Mesendoderm (in vitro differentiated cells): ENCODE measurements at places on chromosomes 16 and 17.

DNA sequence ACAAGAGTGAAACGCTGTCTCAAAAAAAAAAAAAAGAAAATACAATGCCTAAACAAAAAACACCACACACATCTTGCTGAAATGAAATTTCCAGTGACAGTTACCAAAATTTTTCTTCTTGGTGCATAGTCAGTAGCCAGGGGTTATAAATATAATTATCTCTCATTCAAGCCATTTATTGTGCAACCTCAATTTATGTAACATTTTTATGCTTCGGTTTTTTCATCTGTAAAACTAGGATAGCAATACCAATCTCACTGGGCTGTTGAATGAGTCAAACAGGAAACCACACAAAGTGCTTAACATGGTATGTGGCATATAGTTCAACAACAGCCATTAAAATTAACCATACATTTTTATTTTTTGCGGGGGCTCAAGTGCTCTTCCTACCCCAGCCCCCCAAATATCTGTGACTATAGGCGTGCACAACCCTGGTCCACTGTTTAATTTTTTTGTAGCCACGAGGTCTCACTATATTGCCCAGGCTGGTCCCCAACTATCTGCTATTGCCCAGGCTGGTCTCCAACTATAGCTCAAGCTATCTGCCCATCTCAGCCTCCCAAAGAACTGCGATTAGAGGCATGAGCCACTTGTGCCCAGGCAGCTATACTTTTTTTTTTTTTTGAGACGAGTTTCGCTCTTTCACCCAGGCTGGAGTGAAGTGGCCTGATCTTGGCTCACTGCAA, 2.6 kb downstream of the COG4 start:
- no peak for DNase-seq

GRCh38 chr17:71163121-71163812, 957.6 kb upstream of the SOX9 start:
- DNase-seq = no peak

- no peak for DNase-seq
Observed at GRCh38 chr17:40457964-40458791, 14.9 kb downstream of the IGFBP4 start.

DNA sequence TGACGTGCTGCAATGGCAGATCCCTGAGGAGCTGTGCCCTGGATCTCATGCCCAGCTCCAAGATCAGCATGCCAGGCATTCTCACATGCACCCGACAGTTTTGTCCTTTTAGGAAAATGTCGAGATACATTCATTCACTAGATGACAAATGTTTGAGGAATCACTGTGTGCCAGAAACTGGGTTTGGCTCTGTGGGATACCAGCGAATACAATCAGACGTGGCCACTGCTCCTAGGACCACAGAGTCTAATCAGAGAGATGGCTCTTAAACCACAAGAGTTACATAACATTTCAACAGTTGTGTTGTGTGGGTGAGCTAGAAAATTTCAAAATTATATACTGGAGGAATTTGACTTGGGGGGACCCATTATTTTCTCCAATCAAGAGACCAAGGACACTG, 579.7 kb downstream of the CDH13 start:
- DNase-seq = no peak

DNA sequence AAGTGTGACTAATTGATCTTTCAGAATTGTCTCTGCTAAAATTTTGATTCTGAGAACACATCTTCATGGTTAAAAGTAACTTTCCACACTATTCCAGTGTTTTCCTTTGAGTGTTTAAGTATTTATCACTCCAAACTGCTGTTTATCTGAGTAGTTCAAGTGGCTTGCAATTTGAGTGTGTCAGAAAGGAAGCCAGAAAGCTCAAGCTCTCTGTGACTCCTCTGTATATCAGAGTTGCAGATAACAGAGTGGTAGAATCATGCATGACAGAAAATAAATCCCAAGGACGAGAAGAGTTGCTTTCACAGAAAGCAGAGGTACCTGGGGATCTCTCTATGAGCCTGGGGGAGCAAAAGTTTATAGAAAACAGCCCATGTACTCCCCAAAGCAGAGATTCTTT, 130.0 kb downstream of the CYB561 start:
- peak; percentile 10 for DNase-seq

GRCh38 chr17:80614332-80615047, 69.9 kb downstream of the RPTOR start:
- no peak for DNase-seq

DNA sequence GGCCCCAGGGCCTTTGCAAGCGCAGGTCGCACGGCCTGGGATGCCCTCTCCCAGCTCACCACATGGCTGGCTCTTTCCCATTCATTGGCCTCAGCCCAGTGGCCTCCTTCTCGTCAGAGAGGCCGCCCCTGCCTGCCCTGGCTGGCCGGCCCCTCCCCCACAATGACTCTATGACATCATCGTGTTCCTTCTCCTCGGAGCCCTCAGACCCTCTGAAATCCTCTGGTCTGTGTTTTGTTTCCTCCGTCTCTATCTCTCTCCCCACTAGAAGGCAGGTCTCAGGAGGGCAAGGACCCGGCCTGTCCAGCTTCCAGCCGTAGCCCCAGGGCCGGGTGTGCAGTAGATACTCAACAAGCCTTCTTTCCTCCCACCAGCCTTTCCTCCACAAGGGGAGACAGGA, 164.8 kb upstream of the FOXF1 start:
- peak; percentile 49 for DNase-seq

DNA sequence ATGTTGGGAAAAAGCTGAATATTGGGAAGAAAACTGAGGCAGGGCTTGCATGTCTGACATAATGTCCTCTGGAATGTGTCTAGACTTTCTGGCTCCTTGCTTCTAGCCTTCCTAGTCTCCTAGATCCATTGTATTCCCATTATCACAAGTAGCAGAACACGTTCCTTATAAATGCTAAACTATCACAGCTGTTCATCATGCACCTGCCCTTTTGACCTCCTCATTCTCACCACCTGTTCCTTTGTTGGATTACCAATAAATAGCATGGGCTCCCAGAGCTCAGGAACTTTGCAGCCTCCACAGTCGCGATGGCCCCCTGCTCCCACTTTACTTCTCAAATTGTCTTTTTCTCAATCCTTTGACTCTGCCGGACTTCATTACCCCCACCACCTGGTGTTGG, 49.7 kb downstream of the ACSM1 start:
- DNase-seq = no peak

GRCh38 chr17:79948406-79948944, 87.2 kb downstream of the TBC1D16 start:
- DNase-seq = no peak

GRCh38 chr17:43769859-43770258, 8.9 kb downstream of the DUSP3 start:
- no peak for DNase-seq

DNA sequence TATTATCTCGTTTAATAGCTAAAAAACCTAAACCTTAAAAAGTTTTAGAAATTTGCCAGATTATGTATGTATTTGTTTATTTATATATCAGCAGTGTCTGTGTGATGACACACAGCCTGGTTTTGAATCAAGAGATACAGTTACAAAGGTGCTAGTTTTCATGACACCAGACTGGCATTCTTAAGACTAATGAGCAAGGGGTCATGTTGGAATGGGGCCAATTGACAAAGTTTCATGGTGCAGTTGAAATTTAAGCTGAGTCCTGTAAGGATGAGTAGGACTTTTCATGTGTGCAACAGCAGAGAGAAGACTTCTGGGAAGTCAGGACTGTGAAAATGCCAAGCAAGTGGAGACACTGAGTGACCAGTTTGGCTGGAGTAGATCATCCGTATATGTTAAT, 3.2 kb upstream of the KRT10 start:
- DNase-seq = no peak

GRCh38 chr17:66850692-66851091, 15.8 kb downstream of the CACNG5 start:
- no peak for DNase-seq

DNA sequence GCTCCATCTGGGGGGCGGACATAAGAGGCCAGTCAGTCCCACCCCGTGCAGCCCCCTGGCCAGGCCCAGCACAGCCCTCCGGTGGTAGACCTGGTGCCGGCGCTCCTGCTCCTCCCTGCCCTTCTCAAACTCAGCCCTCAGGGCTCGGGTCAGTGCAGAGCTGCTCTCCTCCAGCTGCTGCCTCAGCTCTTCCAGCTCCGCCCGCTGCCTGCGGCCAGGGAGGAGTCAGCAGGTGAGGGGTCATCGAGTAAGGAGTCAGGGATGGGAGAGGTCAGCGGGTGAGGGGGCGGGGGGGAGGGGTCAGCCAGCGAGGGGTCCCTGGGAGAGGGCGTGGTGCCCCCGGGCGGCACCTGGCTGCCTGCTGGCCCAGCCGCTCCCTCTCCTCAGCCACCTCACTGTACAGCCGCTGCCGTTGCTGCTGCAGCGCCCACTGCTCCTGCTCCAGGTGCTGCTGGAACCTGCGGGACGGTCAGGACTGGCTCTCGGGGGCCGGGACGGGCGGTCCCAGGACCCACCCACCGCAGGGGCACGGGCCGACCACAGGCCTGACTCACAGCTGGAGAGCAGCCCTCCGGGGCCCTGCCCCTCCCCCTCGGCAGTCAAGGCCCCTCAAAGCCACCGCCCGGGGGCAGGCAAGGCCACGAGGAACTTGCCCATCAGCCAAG, 26.5 kb upstream of the AATK start:
- DNase-seq = no peak

DNA sequence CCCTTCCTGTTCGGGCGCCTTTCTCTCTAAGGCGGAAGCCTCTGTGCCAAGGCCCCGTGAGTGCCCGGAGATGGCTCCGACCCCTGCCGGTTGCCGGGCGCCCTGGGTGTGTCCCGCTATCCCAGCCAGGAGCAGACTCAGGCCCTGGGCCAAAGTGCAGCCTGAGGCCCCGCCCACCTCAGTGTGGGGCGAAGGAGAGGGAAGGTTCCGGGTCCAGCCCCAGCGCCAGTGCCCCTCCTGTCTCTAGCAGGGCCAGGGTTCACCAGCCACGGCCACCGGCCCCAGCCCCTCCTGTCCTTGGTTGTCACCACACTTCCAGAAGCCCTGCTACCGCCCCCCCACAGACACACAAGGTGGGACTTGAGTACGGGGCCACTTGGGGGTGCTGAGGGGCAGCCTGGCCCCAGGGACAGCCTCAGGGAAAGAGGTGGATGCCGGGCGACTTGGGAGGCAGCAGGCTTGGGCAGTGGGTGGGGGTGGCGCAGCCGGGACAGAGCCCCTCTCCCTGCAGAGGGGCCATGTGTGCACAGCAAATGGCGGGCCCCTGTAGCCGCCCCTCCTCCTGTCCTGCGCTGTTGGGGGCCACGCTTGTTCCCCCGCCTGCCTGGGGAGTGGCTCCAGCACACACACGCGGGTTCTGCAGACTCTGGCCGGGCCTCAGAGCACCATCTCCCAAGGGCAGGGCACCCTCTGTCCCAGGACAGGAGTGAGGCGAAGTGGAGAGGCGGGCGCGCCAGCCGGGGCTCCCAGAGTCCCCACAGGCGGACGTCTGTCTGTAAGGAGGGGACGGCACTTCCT, 6.0 kb downstream of the C1QTNF8 start:
- no peak for DNase-seq

DNA sequence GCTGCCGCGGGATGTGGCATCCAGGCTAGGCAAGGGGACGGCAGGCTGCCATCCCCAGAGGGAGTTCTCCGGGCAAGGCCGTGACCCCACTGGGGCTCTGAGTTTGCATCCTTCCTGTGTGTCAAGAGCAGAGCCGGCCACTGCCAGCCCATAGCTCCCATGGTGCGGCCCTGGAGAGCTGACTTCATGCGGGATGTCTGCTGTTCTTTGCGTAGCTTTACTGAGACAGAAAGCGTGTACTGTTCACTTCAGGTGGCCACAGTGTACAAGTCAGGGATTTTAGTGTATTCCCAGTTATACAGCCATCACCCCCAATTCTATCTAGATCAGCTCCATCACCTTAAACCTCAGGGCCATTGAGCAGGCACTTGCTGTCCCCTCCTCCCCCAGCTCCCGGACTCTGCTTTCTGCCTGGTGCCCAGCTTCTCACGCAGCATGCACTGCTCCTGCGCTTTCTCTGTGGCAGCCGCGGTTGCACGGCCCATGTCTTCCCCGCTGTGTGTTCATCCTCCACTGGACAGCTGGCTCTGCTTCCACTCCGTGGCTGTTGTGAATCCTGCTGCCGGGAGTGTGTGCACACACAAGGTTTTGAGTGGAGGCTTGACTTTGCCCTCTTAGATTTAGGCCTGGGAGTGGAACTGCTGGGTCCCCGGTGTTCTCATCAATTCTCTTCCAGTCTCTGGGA, 71.2 kb downstream of the KLHDC4 start:
- DNase-seq = no peak

GRCh38 chr17:17125136-17126084, 80.7 kb downstream of the PLD6 start:
- no peak for DNase-seq

DNA sequence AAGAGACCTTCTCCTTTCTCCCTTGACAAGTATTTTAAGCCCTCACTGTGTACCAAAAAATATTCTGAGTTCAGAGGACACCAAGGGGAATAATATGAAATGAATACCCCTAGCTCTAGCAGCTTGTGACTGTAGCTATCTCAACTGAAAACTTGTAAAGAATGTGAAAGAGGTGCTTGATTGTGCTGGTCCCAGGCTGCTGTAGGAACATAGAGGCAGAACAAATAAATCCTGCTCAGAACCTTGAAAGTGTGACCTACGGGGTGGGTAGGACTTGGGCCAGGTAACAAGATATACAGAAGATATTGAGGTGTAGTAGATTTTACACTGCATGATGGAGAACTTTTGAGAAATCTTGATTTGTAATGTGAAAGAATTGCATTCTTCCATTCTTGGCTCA, 606.8 kb downstream of the TOX3 start:
- DNase-seq = no peak

DNA sequence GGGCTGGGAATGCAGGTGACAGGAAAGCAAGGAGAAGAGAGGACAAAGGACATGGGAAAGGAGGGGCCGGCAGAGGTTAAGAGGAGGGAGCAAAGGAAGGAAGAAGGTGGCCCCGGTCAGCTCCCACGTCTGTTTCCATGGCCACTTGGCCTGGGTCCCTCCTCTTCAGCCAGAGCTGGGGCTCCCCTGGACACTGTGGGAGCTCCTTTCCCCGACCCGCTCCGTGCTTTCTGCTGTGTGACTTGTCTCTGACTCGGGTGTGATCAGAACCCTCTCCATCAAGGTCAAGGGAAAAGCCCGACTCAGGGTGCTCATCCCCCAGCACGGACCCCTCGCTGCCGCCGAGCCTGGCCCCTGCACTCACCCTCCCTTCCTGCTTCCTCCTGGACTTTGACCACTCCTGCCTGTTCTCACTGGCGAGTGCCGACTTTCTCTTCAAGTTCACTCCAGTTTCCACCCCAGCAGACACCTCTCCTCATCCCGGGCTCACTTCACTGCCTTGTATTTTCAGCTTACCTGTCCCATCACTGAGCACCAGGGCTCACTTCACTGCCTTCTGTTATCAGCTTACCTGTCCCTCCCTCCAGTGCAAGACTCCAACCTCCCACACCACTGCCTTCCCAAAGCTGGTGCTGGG, 61.2 kb downstream of the MEAK7 start:
- no peak for DNase-seq

- DNase-seq = no peak
Observed at GRCh38 chr17:282912-283882, 69.4 kb downstream of the RPH3AL start.

- peak; percentile 19 for DNase-seq
Observed at GRCh38 chr16:66925322-66925840, at the start of gene RRAD. TSS of gene RRAD (minus strand) at chr16:66925535. CDS start at chr16:66925179, 356 bp downstream.

- DNase-seq = no peak
Observed at GRCh38 chr16:12240036-12240435, 263.5 kb downstream of the SNX29 start.
